ENCODE measurements at places on chromosomes 4 and X. TPM values are rescaled to one million over a fixed set of nuclear protein-coding genes. Genes with fewer than 3 reads are reported as not detected.

CCDC149 gene
- 7.7 TPM for total RNA-seq

RIBC1 gene
- total RNA-seq = 1.2 TPM

KCNIP4 gene
- total RNA-seq = not detected

CHRDL1 gene
- total RNA-seq = not detected

PNMA6A gene
- total RNA-seq = under 0.01 TPM

CSAG2 gene
- total RNA-seq = not detected

MPC1L gene
- not detected for total RNA-seq

TEX13B gene
- total RNA-seq = not detected

ZNF141 gene
- 4.8 TPM for total RNA-seq

N4BP2 gene
- total RNA-seq = 5.8 TPM

SSX5 gene
- total RNA-seq = not detected

TEX11 gene
- total RNA-seq = not detected

MAGEB3 gene
- total RNA-seq = not detected

MAP7D2 gene
- 5.0 TPM for total RNA-seq

TMEM35A gene
- 0.17 TPM for total RNA-seq

UNC5C gene
- total RNA-seq = 9.8 TPM

SMR3A gene
- total RNA-seq = not detected

ODAPH gene
- total RNA-seq = not detected

NKX6-1 gene
- not detected for total RNA-seq

TLR2 gene
- total RNA-seq = 1.2 TPM

SGCB gene
- 43.8 TPM for total RNA-seq

ATP2B3 gene
- not detected for total RNA-seq

CFAP99 gene
- not detected for total RNA-seq

FGD1 gene
- total RNA-seq = 16.2 TPM

AKAP14 gene
- total RNA-seq = not detected

RGS12 gene
- total RNA-seq = 91.4 TPM

PGAM4 gene
- not detected for total RNA-seq

UGT2B10 gene
- total RNA-seq = not detected

ZRSR2 gene
- total RNA-seq = 21.1 TPM

BTK gene
- under 0.01 TPM for total RNA-seq

PDE6B gene
- 3.2 TPM for total RNA-seq

CCKAR gene
- not detected for total RNA-seq

KLKB1 gene
- total RNA-seq = not detected

ARAP2 gene
- total RNA-seq = 13.1 TPM

IL13RA1 gene
- 56.8 TPM for total RNA-seq

ASB9 gene
- total RNA-seq = 1.9 TPM

EDNRA gene
- 19.2 TPM for total RNA-seq

AMELX gene
- not detected for total RNA-seq

TMPRSS11F gene
- not detected for total RNA-seq

BGN gene
- total RNA-seq = 2.6 TPM

RTL3 gene
- not detected for total RNA-seq
